ENCODE measurements at places on chromosomes 1 and 21. TPM values are rescaled to one million over a fixed set of nuclear protein-coding genes. Genes with fewer than 3 reads are reported as not detected.

DNA sequence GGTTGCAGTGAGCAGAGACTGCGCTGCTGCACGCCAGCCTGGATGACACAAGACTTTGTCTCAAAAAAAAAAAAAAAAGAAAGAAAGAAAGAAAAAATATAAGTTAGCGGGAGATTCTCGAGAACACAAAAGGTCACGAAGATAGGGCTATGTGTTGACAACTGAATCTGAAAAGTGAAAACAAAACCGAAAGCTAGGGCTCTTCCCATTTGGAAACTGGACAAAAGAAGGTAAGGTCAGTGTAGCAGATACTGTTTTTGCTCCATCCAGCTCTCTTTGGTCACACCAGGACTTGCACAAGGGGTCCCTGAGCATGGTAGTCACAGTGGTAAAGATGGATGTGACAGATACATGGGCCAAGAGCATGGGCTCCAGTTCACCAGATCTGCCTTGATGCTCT is 60.4 kb upstream of the MAP10 start:
- no peaks in the 10 kb centered on the region for H3K27me3 ChIP-seq
- no peaks in the 10 kb centered on the region for H3K36me3 ChIP-seq
- DNase-seq: no peak
- H3K4me3 ChIP-seq: no peak overlapping the region
- H3K4me1 ChIP-seq: peaks cover 9% of the 10 kb centered on the region

- H3K27me3 ChIP-seq: peaks cover 63% of the 10 kb centered on the region
- H3K36me3 ChIP-seq: no peaks in the 10 kb centered on the region
- no peak overlapping the region for H3K4me3 ChIP-seq
- DNase-seq: peak; percentile 55
- no peak overlapping the region for H3K27ac ChIP-seq
Measured at GRCh38 chr1:2539312-2539907, 9.3 kb upstream of the HES5 start.

The SYPL2 gene
- not detected for total RNA-seq

GRCh38 chr21:31909153-31910073 is 36.6 kb downstream of the HUNK start:
- peak overlapping the region; percentile 26 for H3K27ac ChIP-seq
- peaks cover 37% of the 10 kb centered on the region for H3K4me1 ChIP-seq
- no peaks in the 10 kb centered on the region for H3K27me3 ChIP-seq
- H3K36me3 ChIP-seq: no peaks in the 10 kb centered on the region

DNA sequence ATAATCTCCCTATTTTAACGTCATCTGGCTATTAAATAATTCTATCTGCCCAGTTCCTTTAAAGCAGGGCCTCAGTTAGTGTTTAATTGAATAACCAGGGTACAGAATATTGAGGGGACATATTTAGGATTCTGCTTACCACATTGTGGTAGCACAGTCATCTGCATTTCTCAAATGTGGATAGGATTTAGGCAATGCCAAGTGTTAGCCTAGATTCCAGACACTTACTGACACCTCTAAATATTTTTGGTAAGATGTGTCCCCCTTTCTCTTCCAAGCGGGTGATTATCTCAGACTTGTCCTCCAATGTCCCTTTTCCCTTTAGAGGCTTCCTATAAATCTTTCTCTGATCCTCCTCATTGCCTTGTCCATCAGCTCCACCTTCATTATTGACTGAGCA is 160.8 kb upstream of the HOOK1 start:
- H3K27ac ChIP-seq: no peak overlapping the region
- H3K27me3 ChIP-seq: no peaks in the 10 kb centered on the region
- no peak for DNase-seq
- H3K4me1 ChIP-seq: no peaks in the 10 kb centered on the region
- no peak overlapping the region for H3K4me3 ChIP-seq

The IFI44L gene
- total RNA-seq: not detected

DNA sequence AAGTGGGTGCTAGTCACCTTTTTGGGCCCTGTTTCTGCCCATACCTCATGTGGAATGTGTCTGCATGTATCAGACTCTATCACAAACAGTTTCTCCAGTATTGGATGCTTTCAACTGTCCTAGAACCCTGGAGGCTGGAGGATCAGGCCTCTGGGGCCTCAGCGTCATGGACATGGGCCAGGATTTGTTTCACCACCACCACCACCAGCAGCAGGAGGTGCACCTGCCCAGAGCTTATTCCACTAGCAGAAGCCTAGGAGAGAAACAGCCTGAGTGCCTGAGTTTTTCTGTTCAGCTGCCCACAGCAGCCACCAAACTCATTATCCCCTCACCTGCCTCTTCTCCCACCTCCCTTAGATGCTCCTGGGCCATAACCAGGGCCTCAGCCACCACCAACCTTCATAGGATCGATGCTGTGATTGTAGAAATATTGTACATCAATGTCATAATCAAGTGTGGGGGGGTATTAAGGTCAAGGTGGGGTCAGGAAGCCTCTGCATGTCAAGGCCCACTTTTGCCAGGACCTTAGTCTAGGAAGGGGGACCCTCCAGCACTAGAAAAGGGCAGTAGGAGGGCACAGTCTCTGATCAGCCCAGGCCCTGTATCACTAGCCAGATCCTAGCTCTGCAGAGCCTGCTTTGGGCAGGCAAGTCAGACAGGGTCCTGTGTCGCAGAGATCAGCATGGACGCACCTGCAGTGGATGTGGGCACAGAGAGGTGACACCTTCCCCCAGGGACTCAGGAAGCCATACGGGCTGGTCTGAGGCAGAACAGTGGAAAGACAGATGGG is 9.3 kb downstream of the DMAP1 start:
- H3K4me1 ChIP-seq: no peaks in the 10 kb centered on the region
- H3K27ac ChIP-seq: no peak overlapping the region
- no peaks in the 10 kb centered on the region for H3K36me3 ChIP-seq
- no peaks in the 10 kb centered on the region for H3K27me3 ChIP-seq
- no peak for DNase-seq
- no peak overlapping the region for H3K4me3 ChIP-seq
